ENCODE measurements at places on chromosomes 3 and 15.
A peak's percentile ranks its signal among the peaks of the same experiment; 100 is the strongest.

DNA sequence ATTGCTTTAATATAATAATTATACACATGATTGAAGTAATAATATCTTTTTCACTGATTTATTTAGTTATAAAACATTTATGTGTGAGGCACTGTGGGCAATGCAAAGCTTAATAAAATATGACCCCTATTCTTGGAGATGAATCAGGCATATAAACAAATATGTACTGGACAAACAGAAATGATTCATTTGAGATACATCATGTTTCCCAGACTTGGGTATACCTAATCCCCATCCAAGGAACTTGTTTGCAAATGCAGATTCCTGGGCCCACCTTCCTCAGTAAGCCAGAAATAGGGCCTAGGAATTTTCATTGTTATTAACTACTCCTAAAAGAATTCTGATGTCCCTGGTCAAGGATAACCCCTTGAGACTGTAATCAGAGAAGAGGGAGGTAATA is 184.2 kb downstream of the CHL1 start:
- no peak for DNase-seq

GRCh38 chr15:98937413-98938104 is 70.0 kb downstream of the PGPEP1L start:
- no peak for DNase-seq

GRCh38 chr3:63960048-63960711 is 48.0 kb upstream of the SCAANT1 start:
- DNase-seq = no peak

- DNase-seq = no peak
Measured at GRCh38 chr3:66991459-66991858, 6.6 kb upstream of the KBTBD8 start.

- no peak for DNase-seq
Measured at GRCh38 chr3:137084586-137084985, 126.8 kb downstream of the IL20RB start.

DNA sequence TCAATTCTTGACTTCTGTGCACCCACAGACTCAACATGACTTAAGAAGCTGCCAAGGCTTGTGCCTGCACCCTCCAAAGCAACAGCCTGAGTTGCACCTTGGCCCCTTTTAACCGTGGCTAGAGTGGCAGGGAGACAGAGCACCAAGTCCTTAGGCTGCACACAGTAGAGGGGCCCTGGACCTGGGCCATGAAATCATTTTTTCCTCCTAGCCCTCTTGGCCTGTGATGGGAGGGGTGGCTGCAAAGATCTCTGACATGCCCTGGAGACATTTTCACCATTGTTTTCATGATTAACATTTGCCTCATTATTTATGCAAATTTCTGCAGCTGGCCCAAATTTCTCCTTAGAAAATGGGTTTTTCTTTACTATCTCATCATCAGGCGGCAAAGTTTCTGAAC is 836.8 kb downstream of the ZPLD1 start:
- DNase-seq = no peak

DNA sequence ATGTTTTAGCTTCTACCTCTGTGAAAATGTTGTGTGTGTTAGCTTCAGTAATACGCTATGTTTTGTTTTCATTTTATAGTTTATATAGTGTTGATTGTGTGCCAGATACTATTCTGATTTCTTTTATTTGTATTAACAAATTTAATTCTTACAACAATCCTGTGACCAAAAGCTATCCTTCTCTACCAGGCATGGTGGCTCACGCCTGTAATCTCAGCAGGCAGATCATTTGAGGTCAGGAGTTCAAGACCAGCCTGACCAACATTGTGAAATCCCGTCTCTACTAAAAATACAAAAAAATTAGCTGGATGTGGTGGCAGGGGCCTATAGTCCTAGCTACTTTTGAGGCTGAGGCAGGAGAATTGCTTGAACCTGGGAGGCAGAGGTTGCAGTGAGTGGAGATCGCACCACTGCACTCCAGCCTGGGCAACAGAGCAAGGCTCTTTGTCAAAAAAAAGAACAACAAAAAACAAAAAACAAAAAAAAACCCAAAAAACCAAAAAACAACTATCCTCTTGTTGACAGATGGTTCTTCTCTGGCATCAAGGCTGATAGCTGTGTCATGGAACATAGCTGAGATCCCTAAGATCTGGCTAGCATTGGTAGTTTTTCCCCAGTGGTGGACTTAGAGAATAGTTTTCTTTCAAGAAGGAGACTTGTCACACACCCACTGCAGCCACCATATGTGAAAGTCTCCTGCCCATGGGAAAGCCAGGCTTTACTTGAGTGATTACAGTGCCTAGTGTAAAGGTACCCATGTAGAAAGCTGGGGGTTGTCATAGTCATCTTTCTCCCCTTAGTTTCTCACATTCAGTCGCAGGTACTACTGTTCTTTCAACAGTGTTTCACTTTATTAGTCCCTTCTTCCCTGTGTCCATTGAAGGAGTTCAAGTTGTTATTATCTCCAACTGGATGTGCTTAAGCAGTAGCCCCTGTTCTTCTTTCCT is 116.5 kb downstream of the UBE2E2 start:
- DNase-seq = no peak

DNA sequence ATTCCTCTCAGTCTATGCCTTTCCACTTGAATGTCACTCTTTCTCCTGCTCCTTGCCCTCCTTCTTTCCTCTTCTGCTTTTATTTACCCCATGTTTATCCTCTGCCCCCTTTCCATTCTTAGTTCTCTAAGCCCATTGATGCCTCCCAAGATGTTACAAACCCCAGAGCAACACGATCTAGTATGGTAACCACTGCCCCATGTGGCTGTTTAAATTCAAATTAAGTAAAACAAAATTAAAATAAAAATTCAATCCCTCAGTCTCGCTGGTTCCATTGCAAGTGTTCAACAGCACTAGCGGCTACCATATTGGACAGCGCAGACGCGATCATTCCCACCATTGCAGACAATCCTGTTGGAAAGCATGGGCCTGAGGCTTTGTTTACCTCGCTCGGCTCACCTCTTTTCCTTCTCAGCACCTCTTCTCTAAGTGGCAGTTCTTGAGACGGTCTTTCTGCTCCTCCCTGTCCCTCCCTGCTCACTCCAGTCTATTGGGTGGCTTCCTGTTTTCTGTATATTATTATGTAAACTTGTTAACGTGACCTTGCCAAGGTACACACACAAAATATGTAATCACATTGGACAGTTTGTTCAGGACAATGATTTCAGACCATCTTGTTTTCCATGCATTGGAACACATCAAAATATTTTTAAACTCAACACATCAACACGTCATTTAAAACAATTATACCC is 21.8 kb upstream of the CA12 start:
- DNase-seq = no peak

GRCh38 chr15:43930556-43930955 is 103.8 kb downstream of the WDR76 start:
- no peak for DNase-seq

- no peak for DNase-seq
Measured at GRCh38 chr3:19467761-19468160, 319.5 kb downstream of the KCNH8 start.

DNA sequence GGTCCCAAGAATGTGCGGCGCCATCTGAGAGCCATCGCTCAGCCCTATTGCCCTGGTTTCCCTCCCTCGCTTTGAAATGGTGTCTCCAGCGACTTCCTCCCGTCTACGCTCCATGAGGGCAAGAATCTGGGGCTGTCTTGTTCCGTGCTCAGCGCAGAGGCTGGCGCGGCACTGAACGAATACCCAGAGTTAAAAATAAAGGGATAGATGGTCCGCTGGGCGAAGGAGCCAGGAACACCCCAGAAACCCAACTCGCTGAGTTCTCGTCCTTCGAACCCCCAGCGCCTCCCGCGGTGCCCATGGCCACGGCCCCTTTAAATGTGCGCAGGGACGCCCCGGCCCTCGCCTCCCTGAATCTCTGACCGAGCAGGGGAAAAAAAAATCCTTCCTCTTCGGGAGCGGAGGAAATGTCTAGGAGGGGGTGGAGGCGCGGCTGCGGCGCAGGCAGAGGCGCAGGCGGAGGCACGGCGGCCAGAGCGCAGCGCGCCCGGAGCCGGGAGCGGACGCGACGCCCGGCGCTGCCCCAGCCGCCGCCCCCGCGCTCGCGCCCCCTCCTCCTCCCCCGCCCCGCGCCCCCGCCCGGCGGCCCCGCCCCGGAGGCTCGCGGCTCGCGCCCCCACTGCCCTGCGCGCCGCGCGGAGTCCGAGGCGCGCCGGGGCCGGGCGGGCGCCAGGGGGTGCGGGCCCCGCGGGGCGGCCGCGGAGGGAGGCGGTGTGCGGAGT is 8.5 kb upstream of the FGD5 start:
- no peak for DNase-seq

GRCh38 chr15:63708126-63708772 is 111.1 kb downstream of the FBXL22 start:
- peak; percentile 49 for DNase-seq

DNA sequence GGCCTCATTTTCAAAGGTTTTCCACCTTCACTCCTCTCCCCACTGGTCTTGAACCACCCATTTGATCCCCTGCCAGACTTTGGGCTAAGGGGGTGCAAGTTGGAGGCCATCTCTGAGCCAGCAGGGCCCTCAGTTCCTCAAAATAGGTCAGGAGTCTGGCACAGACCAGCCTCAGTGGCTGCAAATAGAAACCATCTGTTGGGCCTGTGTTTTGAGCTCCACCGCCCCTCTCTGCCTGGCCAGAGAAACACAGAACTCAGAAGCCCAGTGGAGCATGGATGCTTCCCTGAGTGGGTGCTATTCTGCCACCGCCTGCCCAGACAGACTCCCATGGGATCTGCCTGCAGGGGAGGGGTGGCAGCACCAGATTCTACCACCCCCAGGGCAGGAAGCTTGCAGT is 56.3 kb downstream of the CORO2B start:
- DNase-seq = no peak
